ENCODE measurements at places on chromosomes 11 and 22. TPM values are rescaled to one million over a fixed set of nuclear protein-coding genes. Genes with fewer than 3 reads are reported as not detected.
A peak's percentile ranks its signal among the peaks of the same experiment; 100 is the strongest.

SLC22A25 gene
- not detected for total RNA-seq

DNA sequence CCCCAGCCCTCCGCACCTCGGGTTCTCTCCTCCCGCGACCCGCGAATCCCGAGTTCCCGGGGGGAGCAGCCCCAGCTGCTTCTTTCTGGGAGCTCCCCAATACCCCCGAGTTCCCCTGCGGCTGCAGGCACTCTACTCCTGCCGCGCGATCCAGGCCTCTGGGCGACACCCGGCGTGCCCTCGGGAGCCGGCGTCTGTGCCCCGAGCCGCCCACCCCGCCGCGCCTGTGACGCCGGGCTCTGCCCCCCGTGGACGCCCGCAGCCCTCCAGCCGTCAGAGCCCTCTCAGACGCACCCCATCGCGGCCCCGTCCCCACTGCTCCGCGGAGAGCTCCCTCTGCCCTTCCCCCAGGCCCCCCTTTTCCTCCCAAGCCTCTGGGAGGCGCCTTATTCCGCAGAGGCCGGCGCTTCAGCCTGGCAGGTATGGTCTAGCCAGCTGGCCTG lies 422 bp downstream of the GLB1L2 start:
- no peaks in the 10 kb centered on the region for H3K27me3 ChIP-seq
- H3K4me3 ChIP-seq, result peak overlapping the region; percentile 39
- DNase-seq, result no peak

DNA sequence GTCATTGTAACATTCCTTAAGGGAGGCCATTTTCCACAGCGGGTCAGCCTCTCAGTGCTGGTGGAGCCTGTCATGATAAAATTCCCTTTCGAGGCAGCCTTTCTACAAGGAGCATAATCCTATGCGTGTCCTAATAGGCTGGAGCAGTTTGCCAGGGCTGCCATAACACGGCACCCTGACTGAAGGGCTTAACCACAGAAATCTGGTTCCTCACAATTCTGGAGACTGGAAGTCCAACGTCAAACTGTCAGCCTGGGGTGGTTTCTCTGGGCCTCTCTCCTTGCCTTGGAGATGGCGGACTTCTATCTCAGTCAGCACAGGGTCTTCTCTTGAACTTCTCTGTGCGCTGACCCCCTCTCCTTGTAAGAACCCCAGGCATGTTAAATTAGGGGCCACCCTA lies 1.4 kb upstream of the RGL4 start:
- no peaks in the 10 kb centered on the region for H3K27me3 ChIP-seq
- DNase-seq, result no peak
- no peak overlapping the region for H3K4me3 ChIP-seq
- peaks cover 22% of the 10 kb centered on the region for H3K4me1 ChIP-seq

IL18 gene
- total RNA-seq, result 11.1 TPM

DNA sequence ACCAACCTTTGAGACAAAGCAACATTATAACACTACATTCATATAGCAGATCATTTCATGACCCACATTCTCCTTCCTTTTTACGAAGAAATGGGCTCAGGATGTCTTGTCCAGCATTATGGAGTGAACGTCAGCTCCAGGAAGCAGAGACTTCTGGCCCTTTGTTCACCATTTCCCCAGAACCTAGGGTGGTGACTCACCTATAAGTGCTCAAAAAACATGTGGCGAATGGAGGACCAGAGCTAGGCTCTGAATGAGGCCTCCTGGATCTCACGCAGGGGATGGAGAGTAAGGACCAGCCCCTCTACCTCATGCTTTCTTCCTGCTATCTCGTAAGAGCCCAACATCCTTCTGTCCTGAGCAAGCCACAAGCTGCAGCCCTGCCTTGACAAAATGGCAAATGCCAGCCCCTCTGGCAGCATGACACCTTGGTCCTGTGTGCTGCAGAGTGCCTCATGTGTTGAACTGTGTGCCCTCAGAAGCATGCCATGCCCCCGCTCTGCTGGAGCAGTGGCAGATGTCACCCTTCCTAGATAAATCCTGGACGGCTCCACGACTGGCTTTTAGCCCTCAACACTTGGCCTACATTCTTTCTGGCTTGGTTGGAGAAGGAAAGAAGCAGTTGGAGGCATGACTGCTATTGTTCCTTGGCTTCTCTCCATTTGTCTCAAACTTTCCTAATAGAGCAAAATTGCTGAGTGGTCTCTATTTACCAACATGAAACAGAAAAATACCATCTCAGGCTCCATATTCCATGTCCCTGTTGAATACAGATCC lies 6.5 kb upstream of the ST3GAL4 start:
- H3K4me1 ChIP-seq, result peaks cover 90% of the 10 kb centered on the region
- H3K27ac ChIP-seq, result peak overlapping the region; percentile 80
- H3K4me3 ChIP-seq, result no peak overlapping the region
- H3K27me3 ChIP-seq, result no peaks in the 10 kb centered on the region
- no peak for DNase-seq

THY1 gene
- 7.2 TPM for total RNA-seq

DNA sequence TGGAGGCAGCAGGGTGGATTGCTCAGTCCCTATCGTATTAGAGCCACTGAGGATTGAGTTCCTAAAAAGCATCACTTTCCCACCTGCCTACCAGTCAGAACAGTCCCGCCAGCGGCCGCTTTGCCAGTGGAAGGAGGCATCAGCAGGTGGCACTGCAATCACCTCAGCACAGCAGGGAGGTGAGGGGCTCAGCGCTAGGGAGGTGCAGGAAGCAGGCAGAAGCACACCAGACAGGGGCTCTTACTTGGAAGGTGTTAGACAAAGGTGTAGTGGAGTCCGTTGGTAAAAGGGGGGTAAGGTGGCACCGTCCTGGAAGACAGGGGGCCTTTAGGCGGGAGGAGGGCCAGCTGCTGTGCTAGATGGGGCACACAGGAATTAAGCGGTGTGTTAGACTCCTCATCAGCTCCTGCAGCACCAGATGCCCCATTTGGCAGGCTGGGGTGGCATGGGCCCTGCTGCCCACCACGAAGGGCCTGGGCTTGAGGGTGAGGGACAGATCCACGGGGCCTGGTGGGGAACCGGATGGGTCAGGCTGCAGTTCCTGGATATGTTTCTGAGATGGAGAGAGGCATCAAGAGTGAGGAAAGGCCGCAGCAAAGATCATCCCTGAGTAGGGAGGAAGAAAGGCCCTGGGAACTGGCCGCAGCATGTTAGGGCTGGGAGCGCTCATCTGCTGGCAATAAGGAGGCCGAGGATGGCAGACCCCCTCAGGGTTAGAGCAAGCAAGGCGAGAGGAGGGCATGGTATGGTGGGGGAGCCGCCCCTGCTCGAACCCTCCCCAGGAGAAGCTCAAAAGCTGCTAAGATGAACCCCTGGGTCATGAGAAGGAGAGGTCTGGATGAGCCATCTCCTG lies 42.5 kb downstream of the C11orf58 start:
- H3K27me3 ChIP-seq, result no peaks in the 10 kb centered on the region
- no peaks in the 10 kb centered on the region for H3K36me3 ChIP-seq
- H3K4me1 ChIP-seq, result peaks cover 28% of the 10 kb centered on the region
- no peak overlapping the region for H3K27ac ChIP-seq

DNA sequence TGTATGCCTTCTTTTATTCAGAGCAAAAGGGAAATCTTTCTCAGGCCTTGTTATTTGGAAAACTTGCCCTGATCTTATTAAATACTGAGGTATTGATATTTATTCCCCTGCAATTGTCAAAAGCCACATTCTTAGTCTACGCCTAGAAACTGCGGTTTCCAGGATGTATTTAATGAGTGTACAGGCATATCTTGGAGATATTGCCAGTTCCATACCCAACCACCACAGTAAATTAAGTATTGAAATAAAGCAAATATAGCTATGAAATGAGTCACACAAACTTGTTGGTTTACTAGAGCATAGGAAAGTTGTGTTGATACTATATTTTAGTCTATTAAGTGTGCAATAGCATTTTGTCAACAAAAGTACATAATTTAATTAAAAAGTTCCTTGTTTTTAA lies 152.7 kb upstream of the CCDC179 start:
- no peaks in the 10 kb centered on the region for H3K4me1 ChIP-seq
- H3K27ac ChIP-seq, result no peak overlapping the region
- H3K4me3 ChIP-seq, result no peak overlapping the region
- H3K27me3 ChIP-seq, result no peaks in the 10 kb centered on the region

DNA sequence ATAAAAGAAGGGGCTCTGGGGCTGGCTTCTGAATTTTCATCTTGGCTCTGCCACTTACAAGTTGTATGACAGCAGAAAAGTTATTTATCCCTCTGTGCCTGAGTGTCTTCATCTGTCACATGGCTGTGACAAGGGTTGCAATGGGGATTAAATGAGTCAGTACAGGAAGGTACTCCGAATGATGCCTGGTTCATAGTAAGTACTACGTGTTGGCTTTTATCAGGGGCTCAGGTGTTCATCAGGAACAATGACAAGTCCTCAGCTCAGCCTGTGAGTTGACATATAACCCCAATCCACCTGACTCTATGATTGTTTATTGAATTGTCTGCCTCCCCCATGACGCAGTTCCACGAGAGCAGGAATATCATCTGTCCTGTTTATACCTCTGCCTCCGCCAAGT lies 45.7 kb downstream of the PAMR1 start:
- no peaks in the 10 kb centered on the region for H3K27me3 ChIP-seq
- H3K4me1 ChIP-seq, result no peaks in the 10 kb centered on the region
- no peak for DNase-seq
- H3K36me3 ChIP-seq, result no peaks in the 10 kb centered on the region
- H3K4me3 ChIP-seq, result no peak overlapping the region
- H3K27ac ChIP-seq, result no peak overlapping the region

GRCh38 chr11:104073950-104074705 lies 37.7 kb downstream of the DDI1 start:
- no peaks in the 10 kb centered on the region for H3K36me3 ChIP-seq
- H3K4me3 ChIP-seq, result no peak overlapping the region
- H3K27ac ChIP-seq, result no peak overlapping the region
- H3K27me3 ChIP-seq, result no peaks in the 10 kb centered on the region

- no peaks in the 10 kb centered on the region for H3K4me1 ChIP-seq
- DNase-seq, result no peak
- H3K27ac ChIP-seq, result no peak overlapping the region
- peaks cover 15% of the 10 kb centered on the region for H3K36me3 ChIP-seq
- no peak overlapping the region for H3K4me3 ChIP-seq
- no peaks in the 10 kb centered on the region for H3K27me3 ChIP-seq
These were observed 38.0 kb downstream of the EXT2 start for GRCh38 chr11:44133335-44133946.

GRCh38 chr11:32893343-32894148 lies 935 bp downstream of the QSER1 start:
- no peaks in the 10 kb centered on the region for H3K27me3 ChIP-seq
- H3K4me1 ChIP-seq, result no peaks in the 10 kb centered on the region
- no peaks in the 10 kb centered on the region for H3K36me3 ChIP-seq
- peak overlapping the region; percentile 89 for H3K27ac ChIP-seq

EEF1G gene
- total RNA-seq, result 1,175 TPM

- H3K36me3 ChIP-seq, result no peaks in the 10 kb centered on the region
- no peaks in the 10 kb centered on the region for H3K27me3 ChIP-seq
- H3K27ac ChIP-seq, result no peak overlapping the region
- H3K4me3 ChIP-seq, result no peak overlapping the region
- H3K4me1 ChIP-seq, result no peaks in the 10 kb centered on the region
These were observed 532.1 kb upstream of the B3GAT1 start for GRCh38 chr11:134944131-134944530.

GRCh38 chr22:48758881-48759875 lies 1068.5 kb downstream of the BRD1 start:
- no peaks in the 10 kb centered on the region for H3K4me1 ChIP-seq
- DNase-seq, result peak; percentile 44
- H3K27me3 ChIP-seq, result no peaks in the 10 kb centered on the region
- no peak overlapping the region for H3K27ac ChIP-seq
- H3K36me3 ChIP-seq, result no peaks in the 10 kb centered on the region
- H3K4me3 ChIP-seq, result no peak overlapping the region

COMT gene
- 142 TPM for total RNA-seq

- H3K36me3 ChIP-seq, result no peaks in the 10 kb centered on the region
- peaks cover 62% of the 10 kb centered on the region for H3K4me1 ChIP-seq
- H3K27me3 ChIP-seq, result no peaks in the 10 kb centered on the region
- peak overlapping the region; percentile 76 for H3K27ac ChIP-seq
These were observed 38.3 kb downstream of the RAB30 start for GRCh38 chr11:83033371-83033770.
